ENCODE measurements at places on chromosomes 2 and 18. TPM values are rescaled to one million over a fixed set of nuclear protein-coding genes. Genes with fewer than 3 reads are reported as not detected.

GKN1 gene
- not detected for total RNA-seq

BARD1 gene
- total RNA-seq = 4.7 TPM

GCG gene
- not detected for total RNA-seq

GREB1 gene
- total RNA-seq = 0.64 TPM

- DNase-seq = no peak
These were observed 28.6 kb downstream of the SNTG2 start for GRCh38 chr2:979069-979928.

GRCh38 chr2:8234253-8234652, 447.6 kb upstream of the ID2 start:
- no peak for DNase-seq

DNA sequence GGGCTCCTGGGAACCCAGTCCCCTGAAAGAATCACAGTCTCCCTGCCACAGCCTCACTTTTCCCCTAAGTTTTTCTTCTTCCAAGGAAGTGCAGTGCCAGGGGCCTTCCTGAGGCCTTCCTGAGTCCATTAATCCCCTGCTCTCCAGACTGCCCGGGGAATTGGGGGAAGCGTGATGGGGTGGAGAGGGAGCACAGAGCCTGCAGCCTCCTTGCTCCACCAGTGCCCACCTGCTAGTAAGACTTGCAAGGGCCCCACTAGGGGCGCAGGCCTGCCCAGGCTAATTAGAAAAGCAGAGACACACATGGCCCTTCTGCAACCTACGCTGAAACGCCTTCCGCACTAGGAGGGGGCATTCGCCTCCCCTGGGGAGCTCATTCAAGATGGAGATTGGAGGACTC, 110.6 kb downstream of the MRO start:
- no peak for DNase-seq

RTTN gene
- total RNA-seq = 8.9 TPM

DTYMK gene
- total RNA-seq = 26.3 TPM

KCNE4 gene
- total RNA-seq = 1.2 TPM

DNA sequence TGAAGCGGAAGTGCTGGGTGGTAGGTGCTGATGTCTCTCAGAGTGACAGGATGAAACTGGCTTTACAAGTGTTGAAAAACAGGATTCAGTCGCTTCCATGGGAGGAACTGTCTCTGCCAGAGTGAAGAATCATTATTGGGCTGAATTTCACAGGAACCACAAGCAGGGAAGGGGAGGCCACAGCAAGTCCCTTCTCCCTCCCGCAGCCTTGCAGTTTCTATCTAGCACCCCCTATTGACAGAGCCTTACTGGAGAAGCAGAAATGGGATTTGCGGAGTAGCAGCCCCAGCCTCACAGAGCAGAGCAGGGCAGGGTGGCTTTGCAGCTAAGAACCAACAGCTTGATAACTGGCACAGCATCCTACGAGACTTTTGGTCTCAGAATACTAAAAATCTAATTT, 33.3 kb upstream of the RMP24 start:
- no peak for DNase-seq

ZAP70 gene
- total RNA-seq = 2.7 TPM

SCN9A gene
- total RNA-seq = 9.3 TPM

DNA sequence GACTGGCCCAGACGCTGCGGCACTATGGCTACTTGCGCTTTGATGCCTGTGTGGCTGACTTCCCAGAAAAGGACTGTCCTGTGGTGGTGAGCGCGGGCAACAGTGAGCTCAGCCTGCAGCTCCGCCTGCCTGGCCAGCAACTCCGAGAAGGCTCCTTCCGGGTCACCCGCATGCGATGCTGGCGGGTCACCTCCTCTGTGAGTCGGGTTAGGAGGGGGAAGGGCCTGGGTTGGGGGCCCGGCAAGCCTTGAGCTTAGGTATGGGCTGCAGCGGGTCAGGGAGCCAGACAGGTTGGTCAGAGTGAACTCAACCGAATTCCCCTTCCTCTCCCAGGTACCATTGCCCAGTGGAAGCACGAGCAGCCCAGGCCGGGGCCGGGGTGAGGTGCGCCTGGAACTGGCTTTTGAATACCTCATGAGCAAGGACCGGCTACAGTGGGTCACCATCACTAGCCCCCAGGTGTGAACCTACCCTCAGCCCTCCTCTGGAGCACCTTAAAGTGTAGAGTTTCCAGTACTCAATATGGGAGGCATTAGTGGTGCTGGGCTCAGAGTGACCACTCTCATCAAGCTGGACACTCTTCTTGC, 4.9 kb downstream of the ZNF513 start:
- DNase-seq = no peak

AGXT gene
- not detected for total RNA-seq

GRCh38 chr2:114294741-114295140, 147.7 kb upstream of the DPP10 start:
- DNase-seq = no peak

DNA sequence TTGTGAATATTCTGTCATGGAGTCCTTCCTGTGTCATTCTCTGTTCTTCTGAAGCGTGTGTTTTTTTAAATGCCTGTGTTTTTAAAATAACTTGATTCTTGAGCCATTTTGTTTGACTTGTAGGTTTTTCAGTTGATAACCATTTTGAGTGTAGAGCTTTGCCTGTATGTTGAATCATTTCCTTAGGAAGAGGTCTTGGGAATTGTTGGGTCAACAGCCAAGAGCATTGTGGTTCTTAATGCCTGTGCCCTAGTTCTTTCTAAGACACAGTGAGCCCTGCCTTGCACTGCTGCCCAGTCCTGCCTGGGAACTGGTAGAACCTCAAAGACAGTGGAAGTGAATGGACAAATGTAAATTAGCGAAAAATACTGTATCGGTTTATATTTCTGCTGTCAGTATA, 25.9 kb downstream of the RAB12 start:
- no peak for DNase-seq

- DNase-seq = no peak
These were observed 111.7 kb upstream of the CSRNP3 start for GRCh38 chr2:165357758-165358157.

PTPRN gene
- 0.47 TPM for total RNA-seq

DNA sequence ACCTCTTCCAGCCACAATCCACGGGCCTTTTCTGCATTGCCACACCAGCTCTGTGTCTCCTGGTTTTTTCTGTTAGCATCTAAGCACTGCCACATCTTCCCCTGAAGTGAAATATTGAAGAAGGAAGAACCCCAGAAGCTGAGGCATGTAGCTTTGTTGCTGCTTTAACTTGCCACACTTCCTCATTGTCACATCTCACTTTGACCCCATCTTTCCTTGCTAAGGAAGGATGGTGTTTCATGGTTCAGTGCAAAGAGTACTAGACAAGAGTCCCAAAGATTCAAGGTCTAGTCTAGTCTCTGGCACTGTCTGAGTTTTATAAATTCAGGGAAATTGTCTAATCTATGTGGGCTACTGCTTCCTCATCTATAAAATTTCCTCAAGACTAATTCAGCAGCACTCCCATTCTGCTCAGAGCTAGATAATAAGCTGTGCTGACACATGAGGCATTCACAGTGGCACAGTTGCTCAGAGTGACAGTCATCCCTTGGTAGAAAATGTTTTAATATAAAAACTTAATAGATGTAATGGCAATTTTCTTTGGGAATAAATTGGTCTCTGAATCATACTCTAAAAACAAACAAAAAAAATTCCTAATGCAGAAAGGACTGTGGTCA, 483.0 kb upstream of the ID2 start:
- DNase-seq = no peak

ALPG gene
- not detected for total RNA-seq

DNA sequence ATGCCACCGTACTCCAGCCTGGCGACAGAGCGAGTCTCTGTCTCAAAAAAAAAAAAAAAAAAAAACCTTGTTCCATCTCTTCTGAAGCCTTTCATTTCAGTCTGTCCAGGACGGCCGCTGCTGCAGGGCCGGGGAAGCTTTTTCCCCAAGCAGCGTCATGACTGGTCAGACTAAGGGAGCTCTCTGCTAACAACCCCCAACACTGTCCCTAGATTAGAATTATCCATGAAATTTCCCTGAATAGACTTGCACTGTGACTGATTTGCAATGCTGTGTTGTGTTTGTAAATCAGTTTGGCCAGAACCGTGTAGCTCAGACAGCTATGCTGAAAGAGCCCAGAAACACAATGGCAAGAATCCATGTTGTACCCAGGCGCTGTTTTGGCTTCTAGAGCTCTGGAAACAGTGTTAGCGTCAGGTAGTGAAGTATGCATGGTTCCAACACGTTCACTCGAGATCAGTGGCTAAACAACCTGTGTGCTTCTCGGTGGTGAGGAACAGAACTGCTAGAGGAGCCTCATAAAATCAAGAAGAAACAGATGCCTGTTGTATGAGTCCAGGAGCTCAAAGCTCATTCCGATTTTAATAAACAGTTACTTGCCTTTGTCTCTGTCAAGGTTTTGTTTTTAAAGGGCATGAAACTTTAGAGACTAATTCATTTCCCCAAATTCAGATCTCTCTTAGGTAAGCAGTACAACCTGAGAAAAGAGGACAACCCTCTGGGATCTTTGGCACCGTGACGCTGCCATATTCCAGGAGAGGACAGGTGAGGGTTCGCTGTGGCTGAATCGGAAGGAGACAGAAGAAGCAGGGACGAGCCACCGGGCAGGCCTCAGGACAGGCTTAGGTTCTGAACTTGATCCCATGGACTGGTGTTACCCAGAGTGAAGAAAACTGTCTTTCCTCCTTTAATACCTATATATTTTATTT, 43.5 kb downstream of the GORASP2 start:
- no peak for DNase-seq

- DNase-seq = no peak
These were observed 20.0 kb upstream of the LANCL1 start for GRCh38 chr2:210496512-210496911.

SCTR gene
- not detected for total RNA-seq

SERPINB3 gene
- not detected for total RNA-seq

- no peak for DNase-seq
These were observed 33.8 kb upstream of the OSR1 start for GRCh38 chr2:19392191-19392590.

DNA sequence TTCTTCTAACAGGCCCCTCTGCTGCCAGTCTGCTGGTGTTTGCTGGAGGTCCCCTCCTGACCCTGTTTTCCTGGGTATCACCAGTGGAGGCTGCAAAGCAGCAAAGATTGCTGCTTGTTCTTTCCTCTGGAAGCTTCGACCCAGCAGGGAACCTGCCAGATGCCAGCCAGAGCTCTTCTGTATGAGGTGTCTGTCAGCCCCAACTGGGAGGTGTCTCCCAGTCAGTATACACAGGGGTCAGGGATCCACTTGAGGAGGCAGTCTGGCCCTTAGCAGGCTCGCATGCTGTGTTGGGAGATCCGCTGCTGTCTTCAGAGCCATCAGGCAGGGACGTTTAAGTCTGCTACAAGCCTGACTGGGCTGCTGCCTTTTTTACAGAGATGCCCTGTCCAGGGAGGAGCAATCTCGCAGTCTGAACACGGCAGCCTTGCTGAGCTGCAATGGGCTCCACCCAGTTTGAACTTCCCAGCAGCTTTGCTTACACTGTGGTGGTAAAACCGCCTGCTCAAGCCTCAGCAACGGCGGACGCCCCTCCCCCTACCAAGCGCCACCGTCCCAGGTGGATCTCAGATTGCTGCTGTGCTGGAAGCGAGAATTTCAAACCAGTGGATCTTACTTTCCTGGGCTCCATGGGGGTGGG, 29.9 kb downstream of the CHCHD5 start:
- no peak for DNase-seq

- DNase-seq = no peak
These were observed 2.8 kb downstream of the SERPINB12 start for GRCh38 chr18:63545000-63545399.

- DNase-seq = no peak
These were observed 124.3 kb upstream of the FOSL2 start for GRCh38 chr2:28268386-28268785.

HAAO gene
- total RNA-seq = not detected

TEX44 gene
- total RNA-seq = not detected

SLC38A11 gene
- total RNA-seq = 0.34 TPM

COX5B gene
- total RNA-seq = 376 TPM

LAMA3 gene
- 4.9 TPM for total RNA-seq

GRCh38 chr2:195495966-195496365, 161.1 kb upstream of the SLC39A10 start:
- DNase-seq = no peak

GRCh38 chr2:111219285-111219684, 98.6 kb downstream of the BCL2L11 start:
- no peak for DNase-seq

GRCh38 chr2:109516445-109517117, 97.2 kb downstream of the SEPTIN10 start:
- no peak for DNase-seq

DNA sequence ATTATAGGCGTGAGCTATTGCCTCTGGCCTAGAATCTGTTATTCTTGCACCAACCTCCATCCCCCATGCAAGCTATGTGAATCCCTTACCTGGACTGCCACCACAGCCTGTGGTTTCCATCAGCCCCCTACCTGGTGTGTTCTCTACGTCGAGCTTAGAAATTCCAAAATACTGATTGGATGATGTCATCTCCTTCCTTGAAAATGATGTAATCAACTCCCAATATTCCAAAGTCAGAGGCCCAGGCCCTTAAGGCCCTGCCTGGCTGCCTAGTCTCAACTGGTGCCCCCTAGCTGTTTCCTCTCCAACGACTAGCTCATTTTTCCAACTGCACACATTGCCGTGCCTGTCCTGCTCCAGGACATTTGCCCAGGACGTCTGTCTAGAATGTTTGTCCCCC, 41.3 kb upstream of the GBX2 start:
- no peak for DNase-seq

DNA sequence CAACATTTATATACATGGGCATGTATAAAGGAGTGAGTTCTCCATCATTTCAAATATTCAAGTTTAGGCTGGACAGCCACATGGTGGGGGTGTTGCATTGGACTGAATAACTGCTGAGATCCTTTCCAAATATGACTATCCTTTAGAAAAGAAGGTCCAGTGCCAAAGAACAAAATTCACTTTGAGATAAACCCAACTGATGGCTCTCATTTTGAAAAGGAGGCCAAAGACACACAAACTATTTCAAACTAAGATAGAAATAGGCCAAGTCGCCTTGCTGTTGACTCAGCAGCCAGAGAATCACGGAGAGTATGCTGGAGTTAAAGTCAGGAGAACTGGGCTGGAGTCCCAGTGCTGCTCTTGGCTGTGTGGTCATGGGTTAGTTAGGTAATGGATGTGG, 204.5 kb upstream of the LRATD1 start:
- no peak for DNase-seq

GRCh38 chr2:228433721-228434120, 252.2 kb upstream of the SPHKAP start:
- no peak for DNase-seq

- DNase-seq = no peak
These were observed 92.6 kb downstream of the ITGB1BP1 start for GRCh38 chr2:9330612-9331270.

DNA sequence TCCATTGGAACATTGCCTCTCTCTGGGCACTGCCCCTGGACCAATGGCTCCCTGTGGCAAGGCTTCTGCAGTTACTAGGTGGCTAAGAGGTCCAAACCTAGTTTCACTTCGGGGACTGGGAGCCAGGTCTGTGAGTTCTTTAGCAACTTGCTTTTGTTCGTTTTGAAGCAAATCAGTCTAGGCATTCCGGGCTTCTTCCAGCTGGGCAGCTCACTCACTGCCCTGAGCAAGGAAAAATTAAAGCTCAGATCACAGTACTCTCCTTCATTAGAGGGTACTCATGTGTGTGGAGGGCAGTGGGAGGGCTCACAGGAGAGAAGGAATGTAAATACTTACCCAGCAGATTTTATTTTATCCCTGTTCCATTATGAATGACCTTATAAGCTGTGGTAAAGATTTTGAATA, 80.3 kb downstream of the SPP2 start:
- DNase-seq = no peak

- no peak for DNase-seq
These were observed 137.8 kb upstream of the COPS8 start for GRCh38 chr2:236947896-236948295.

Data from glomerular endothelial cell (primary cell).